SW 1271 (cell line): ENCODE measurements at places on chromosomes 6 and 20.
A peak's percentile ranks its signal among the peaks of the same experiment; 100 is the strongest.

GRCh38 chr20:10857352-10858070, 183.7 kb upstream of the JAG1 start:
- DNase-seq, result no peak

DNA sequence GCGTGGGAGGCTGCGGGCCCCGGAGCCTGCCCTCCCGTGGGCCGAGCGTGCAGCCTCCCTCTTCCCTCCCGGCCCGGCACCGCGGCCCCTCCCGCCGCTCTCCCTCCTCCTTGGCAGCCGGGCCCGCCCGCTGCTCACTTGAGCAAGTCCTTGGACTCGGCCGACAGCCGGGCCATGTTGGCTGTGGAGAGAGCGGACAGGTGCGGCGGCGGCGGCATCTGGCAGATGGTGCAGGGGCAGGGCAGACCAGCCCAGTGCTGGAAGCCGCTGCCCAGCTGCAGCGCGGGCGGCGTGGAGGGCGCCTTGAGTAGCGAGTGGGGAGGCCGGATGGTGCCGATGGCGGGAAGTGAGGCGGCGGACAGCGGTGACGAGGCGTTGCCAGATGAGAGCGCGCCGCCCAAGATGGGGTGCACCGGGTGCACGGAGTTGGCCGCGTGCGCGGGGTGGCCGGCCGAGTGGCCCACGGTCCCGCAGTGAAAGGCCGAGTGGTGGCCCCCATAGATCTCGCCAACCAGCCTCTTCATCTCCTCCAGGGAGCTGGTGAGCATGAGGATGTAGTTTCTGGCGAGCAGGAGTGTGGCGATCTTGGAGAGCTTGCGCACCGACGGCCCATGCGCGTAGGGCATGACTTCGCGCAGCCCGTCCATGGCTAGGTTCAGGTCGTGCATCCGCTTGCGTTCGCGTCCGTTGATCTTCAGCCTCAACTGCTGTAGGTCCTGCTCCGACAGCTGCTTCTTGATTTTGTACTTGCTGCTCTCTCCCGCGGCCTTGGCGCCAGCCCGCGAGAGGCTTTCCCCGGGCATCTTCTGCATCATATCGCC, 766 bp downstream of the OLIG3 start:
- no peak for DNase-seq

GRCh38 chr20:22159276-22159675, 425.1 kb downstream of the FOXA2 start:
- DNase-seq, result no peak

GRCh38 chr20:58829531-58829941, 21.2 kb downstream of the GNAS-AS1 start:
- no peak for DNase-seq

- no peak for DNase-seq
Measured at GRCh38 chr6:125101631-125102030, 51.9 kb upstream of the TPD52L1 start.

DNA sequence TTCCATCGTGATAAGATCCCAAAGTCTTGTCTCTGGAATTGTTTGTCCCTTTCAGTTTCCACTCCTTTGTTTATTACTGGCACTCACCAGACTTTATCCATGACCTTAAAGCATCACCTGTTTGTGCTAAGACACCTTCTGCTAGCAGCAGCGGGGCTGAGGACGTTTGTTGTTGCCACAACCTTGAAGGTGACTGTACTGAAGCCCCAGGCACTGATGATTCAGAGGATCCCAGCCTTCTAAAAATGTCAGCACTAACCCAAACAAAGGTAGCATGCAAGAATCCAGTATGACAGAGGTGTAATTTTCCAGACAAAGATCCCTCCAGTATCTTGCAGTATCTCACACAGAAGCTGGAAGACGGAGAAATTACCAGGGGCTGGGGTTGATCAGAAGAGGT, 28.9 kb upstream of the SMIM8 start:
- no peak for DNase-seq

DNA sequence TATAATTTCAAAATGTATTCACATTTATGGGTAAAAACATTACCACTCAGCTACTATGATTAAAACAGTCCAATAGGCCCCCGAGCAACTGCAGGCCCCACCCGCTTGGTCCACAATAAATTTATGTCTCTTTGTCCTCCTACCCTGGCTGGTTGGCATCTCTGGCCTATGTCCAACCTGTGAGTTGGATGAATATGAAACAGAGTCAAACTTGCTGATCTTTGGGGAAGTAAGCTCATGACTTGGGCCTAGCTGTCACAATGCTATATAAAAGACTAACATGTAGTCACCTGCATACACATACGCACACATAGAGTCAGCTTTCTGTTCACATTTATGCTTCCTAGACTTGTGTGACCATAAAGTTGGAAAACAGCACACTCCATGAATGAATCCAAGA, 20.5 kb downstream of the MAP7 start:
- DNase-seq, result no peak

DNA sequence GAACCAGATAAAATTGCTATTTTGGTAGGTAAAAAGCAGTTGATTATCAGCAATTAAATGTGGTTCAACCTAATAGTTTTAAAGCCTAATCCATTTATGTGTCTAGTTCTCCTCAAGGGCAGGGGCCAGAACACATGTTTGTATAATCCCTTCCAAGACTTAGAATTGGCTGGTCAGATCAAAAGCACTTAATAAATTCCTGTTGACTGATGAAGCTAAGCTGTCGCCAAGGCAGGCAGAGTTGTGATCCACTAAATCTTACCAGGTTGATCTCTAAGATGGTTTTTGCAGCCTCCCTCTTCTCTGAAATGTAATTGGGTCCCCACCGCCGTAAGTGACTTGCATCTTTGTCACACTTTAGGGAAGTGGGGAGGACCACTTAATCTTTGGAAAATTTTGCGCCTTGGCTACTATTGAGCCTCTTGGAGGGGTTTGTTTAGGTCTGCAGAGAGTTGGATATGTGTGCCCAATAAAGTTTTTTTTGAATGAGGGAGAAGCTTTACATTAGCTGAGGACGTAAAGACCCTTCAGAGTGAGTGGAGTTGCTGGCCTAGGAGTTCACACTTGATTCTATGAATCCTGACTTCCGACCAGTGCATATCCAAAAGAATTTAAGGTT, 65.9 kb downstream of the PHF20 start:
- DNase-seq, result no peak

DNA sequence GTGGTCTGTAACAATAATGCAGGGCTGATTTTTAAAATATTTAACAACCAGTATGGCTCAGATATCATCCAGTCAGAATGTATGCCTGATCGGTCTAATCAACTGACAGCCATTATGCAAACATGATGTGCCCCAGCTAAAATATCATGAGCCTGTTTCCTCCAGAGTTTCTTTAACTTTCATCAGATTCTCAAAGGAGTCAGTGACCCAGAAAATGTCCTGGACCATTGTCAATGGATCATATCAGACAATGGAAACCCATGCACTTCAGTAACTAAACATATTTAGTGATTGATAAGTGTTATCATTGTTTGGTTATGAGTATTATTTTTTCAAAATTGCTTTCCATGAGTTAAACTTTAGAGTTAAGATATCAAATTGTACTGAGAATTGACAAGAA, 173.5 kb downstream of the LMBRD1 start:
- no peak for DNase-seq

DNA sequence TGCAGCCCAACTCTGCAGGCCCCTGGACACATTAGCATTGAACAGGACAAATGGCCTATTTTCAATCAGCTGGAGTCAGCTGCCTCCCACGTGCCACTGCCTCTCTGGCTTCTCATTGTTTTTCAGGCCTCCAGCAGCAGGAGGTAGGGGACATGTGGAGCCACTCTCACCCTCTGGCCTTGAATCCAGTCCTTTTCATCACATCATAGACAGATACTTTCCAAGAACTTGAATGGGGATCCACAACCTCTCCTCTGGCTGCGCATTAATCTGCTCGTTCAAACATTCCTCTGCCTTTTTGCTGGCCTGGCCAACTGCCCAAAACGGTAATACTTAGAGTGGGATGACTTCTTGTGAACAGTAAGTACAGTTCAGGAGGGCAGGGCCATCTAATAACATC, 592.3 kb downstream of the PKHD1 start:
- no peak for DNase-seq

GRCh38 chr20:1108437-1108920, 9.9 kb upstream of the PSMF1 start:
- no peak for DNase-seq

GRCh38 chr20:42721923-42722322, 467.8 kb downstream of the PTPRT start:
- DNase-seq, result no peak

- no peak for DNase-seq
Measured at GRCh38 chr6:168044521-168045130, 34.4 kb downstream of the FRMD1 start.

DNA sequence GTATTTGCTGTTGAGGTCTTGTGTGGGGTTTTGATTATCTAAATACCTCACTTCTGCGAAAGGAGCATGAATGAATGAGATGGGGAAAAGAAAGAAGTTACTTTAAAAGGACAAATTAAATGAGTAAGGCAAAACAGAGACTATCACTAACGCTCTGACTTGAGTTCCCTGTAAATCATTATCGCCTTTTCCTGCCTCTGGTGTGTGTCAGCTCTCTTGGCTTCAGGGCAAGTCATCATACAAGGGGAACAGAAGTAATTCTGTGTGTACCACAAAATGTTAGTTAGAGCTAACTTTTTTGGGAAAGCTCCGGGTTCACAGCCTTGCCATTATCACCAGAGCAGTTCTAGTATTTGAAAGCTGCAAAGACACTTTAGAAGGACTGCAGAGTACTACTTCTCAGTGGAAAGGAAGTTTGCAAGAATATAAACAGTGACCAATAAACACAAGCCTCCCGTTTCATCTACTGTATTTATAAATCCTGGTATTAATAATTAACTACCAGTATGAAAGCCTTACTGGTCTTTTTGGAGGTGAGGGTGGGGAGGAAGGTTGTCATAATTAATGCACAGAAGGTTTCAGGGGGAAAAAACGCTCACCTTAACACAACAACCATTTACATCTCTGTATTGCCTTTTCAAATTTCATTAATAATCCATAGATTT, 1.2 kb downstream of the DZANK1 start:
- DNase-seq, result no peak

DNA sequence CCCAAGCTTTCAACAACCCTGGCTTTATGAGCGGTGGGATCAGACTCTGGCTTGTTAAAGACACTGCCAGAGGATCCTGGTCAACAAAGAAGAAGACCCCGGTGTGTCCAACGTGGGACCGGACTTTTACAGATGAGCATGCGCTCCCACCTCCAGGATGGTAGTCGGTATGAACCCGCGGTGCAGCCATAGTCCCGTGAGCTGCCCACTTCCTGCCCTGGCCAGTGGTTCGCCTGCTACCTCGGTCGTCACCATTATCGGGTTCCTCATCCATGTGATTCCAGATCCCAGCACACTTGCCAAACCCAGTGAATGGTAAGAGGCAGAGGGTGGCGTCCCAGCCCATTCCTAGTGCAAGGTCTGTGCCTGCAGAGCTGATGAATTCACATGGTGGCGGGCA, 112.7 kb downstream of the AGPAT4 start:
- DNase-seq, result no peak

DNA sequence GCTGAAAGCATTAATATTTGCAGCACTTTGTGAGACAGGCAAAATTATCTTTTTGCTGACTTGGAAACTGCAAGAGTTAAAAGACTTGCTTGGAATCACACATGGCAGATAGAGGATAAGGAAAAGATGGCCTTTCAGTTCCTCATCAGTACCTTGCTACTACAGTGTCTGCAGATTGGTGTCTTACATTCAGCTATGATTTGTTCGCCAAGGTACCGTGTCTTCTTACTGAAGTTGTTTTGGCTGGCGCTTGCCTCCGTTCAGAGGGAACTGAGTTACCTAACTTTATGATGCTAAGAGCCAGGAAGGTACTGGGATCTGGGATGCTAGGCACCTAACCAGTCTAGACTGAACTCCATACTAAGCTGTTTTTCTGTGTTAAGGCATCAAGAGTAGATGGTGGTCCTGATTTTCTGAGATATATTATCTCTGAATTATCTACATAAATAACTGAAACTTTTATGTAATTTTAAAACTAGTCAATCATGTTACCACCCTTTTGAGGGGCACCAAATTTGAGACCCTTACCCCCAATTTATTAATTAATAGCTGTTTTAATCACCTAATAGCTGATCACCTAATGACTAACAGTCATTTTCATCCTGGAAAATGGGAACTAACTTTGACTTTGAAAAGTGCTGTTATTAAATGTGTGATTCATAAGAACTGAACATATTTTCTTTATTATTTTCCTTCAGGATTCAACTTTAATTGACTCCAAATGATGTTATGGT, 2.5 kb downstream of the WTAP start:
- no peak for DNase-seq

GRCh38 chr6:20509212-20509611, 25.0 kb upstream of the CDKAL1 start:
- no peak for DNase-seq

GRCh38 chr20:9160331-9160730, 91.4 kb downstream of the PLCB4 start:
- no peak for DNase-seq

DNA sequence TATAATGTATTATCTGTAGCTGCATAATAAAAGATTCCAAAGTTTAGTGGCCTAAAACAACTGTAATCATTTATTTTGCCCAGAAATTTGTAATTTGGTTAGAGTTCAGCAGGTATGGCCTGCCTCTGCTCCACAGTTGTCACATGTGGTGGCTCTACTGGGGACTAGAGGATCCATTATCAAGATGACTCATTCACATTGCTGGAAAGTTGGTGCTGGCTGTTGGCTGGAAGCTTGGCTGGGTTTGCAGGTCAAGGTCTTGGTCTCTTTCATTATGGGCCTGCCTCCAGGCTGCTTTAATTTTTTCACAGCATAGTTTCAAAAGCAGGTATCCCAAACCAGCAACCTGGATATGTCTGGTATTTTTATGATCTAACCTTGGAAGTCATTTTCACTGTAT, 17.6 kb downstream of the TRDN start:
- DNase-seq, result no peak

DNA sequence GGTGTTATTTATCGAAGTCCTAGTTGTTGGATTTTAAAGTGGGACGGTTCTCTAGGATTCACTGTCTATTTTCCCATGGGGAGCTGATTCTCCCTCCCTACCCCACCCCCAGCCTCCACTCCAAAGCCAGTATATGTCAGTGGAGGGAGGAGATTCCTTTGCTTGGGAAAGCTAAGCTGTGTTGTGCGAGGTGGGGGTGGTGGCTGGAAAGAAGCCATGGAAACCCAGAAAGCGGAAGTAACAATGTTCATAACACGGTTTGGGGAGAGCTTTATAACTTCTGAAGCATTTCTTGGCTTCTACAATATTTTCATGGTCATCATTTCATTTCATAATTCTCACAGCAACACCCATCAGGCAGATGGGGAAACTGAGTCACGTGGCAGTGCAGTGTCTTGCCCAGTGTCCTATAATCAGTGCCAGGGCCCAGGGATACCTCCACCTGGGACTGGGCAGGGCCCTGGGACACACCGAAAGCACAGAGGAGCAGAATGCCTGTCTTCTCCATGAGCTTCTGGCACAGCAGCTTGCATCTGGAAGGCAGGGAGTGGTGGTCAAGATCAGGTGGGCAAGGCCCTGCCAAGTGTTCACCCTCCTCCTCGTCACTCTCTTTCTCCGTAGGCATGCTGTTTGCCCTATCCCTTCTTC, 4.5 kb downstream of the SUN5 start:
- DNase-seq, result no peak

- peak; percentile 8 for DNase-seq
Measured at GRCh38 chr6:408599-409102, 17.1 kb downstream of the IRF4 start.

GRCh38 chr20:39986173-39986904, 702.7 kb downstream of the MAFB start:
- no peak for DNase-seq

GRCh38 chr6:134480593-134480992, 162.7 kb upstream of the SGK1 start:
- no peak for DNase-seq
